ENCODE measurements at places on chromosomes 11 and 22. TPM values are rescaled to one million over a fixed set of nuclear protein-coding genes. Genes with fewer than 3 reads are reported as not detected.

- no peak for DNase-seq
Observed at GRCh38 chr22:48955351-48956311, 872.0 kb downstream of the BRD1 start.

GRCh38 chr22:36386351-36386899, 1.3 kb downstream of the MYH9 start:
- peak; percentile 79 for DNase-seq

DNA sequence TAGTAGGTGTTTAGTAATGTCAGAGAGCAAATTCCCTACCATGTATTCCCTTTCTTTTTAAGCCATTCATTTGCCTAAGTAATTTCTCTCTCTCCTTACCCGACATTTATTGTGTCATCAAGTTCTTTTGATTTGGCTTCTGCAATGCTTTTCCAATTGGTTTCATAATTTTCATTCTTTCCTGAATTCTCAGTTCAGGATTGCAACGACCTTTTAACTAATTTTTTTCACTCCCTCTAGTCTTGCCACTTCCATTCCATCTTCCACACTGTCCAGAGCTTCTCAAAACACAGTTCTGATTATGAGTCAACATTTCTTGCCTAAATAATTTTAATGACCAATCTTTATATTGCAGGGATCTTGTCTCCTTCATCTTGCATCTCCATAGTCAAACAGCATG, 41.2 kb upstream of the RAB30 start:
- DNase-seq: no peak

DNA sequence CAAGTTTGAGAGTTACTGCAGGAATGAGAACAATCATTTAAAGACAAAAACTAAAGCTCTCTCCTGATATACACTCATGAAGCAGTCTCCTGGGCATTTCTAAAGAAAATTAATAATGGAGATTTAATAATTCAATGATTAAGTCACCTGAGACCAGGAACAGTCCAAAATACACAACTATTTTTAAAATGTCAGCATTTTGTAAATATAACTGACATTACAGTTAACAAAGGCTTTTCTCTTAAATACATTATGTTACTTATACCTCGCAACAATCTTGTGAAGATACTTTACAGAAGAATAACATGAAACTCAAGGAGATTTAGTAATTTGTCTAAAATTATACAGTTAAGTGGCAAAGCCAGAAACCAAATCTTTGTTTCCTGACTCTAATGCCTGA, 87.6 kb downstream of the LARGE2 start:
- no peak for DNase-seq

- peak; percentile 97 for DNase-seq
Observed at GRCh38 chr11:57638005-57638781, 11.5 kb downstream of the YPEL4 start.

- DNase-seq: peak; percentile 35
Observed at GRCh38 chr11:116366980-116367645, 405.7 kb downstream of the BUD13 start.

The MPZL2 gene
- total RNA-seq: 2.3 TPM

Data from neural progenitor cell (in vitro differentiated cells).